Fibroblast of lung (primary cell): ENCODE measurements at places on chromosomes 5 and 9. TPM values are rescaled to one million over a fixed set of nuclear protein-coding genes. Genes with fewer than 3 reads are reported as not detected.

The ALDOB gene
- total RNA-seq = not detected in 2 replicates

The RAPGEF6 gene
- total RNA-seq = 30.0 and 35.7 TPM in 2 replicates

GRCh38 chr9:85425153-85425611 lies 316.6 kb downstream of the AGTPBP1 start:
- DNase-seq = peak; percentile 8

- no peak for DNase-seq
Observed at GRCh38 chr5:52077941-52078815, 694.9 kb downstream of the ISL1 start.

DNA sequence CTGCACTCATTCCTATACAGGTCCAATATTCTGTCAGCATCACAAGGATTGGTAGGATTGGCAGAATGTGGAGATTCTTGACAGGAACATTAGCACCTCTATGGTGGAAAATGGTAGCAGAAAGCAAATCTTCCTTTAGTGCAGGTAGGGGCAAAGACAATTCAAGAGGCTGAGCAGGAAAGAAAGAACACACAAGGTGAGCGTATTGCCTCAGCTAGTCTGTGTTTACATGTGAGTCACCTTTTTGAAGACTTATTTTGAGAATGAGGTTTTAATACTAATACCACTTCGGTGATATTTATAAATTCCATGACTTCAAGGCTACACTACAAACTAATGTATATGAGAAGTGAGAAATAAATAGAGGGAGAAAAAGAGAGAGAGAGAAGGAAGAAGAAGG lies 717.0 kb downstream of the BRINP1 start:
- DNase-seq = no peak

DNA sequence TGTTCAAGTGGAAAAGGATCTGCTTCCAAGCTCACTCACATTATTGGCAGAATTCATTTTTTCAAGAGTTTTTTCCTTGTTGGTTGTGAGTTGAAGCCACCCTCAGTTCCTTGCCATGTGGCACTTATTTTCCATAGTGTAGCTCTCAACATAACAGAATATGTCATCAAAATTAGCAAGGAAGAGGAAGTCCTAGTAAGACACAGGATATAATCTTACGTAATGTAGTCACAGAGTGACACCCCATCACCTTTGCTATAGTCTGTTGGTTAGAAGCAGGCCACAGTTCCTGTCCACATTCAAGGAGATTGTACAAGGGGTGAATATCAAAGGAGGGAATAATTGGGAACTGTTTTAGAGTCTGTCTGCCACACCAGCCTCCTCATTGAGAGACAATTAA lies 15.7 kb downstream of the IRGM start:
- DNase-seq = no peak

- no peak for DNase-seq
Observed at GRCh38 chr5:89097103-89097502, 214.1 kb upstream of the MEF2C start.
